ENCODE measurements at places on chromosomes 5 and 9. TPM values are rescaled to one million over a fixed set of nuclear protein-coding genes. Genes with fewer than 3 reads are reported as not detected.

GRCh38 chr5:66633754-66634153, 37.6 kb downstream of the MAST4 start:
- no peak for DNase-seq

DNA sequence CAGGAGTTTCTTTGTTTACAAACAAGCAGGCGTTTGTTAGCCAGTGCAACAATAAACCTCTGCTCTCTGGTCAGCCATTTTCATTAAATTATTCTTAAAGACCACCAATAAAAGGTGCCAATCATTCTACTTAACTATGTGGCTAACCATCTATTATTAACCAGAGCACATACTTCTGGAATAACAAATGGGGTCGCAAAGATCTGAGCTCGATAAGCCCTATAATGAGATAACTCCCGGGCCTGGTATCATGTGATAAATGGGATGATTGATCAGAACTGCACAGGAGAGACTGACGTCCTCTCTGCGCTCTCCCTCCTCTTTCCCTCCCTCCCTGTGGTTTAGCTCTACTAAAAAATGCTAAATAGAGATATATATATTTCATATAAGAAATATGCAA, 488.2 kb downstream of the NTRK2 start:
- DNase-seq = no peak

GRCh38 chr5:77560677-77561263, 68.7 kb upstream of the WDR41 start:
- no peak for DNase-seq

DNA sequence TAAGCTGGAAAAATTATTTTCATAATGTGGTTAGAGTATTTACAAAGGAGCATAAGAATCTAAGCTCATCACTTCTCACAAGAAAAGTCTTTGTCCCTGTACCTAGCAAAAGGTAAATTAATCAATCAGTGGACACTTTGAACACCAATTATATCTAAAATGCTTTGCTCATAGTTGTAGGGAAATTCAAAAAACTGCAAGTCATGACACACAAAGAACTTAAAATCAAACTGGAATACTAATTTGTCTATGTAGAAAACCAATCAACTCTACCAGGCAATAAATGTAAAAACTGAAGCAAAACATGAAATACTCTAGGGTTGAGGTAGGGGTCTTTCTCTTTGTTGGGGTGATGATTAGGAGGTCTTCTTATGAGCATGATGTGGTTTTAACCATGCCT, 135.5 kb downstream of the PRKACG start:
- DNase-seq = no peak

- no peak for DNase-seq
Measured at GRCh38 chr5:174834081-174834480, 109.7 kb downstream of the MSX2 start.

DNA sequence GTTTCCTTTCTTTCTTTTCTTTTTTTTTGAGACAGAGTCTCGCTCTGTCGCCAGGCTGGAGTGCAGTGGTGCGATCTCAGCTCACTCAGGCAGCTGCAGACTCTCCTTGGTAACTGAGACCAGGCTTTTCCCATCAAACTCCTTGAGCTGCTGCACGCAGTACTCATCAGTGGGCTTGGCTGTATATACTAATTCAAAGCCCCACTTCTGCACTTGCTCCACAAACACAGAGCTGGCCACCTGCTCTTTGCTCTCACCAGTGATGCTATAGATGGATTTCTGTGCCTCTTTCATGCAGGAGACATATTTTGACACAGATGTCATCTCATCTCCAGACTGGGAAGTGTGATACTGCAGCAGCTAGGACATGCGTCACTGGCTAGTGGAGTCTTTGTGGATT, 252.7 kb downstream of the AP3B1 start:
- no peak for DNase-seq

GRCh38 chr5:28156981-28157380, 1118.6 kb upstream of the CDH9 start:
- DNase-seq = no peak

DNA sequence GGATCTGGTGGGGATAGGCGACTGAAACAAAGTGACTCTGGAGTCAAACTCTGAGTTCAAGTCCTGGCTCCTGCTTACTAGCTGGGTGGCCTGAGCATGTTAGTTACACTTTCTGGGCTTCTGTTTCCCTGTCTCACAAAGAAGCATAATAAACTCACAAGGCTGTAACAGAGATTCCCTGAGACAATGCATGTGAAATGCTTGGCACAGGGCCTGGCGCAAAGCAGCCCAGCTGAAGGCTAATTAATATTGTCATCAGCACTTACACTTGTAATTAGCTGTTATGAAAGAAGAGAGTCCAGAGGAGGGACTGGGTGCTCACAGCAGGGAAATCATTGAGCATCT, 64.1 kb upstream of the SPOCK1 start:
- DNase-seq = no peak

- no peak for DNase-seq
Measured at GRCh38 chr5:54774281-54775170, 210.9 kb downstream of the ESM1 start.

DNA sequence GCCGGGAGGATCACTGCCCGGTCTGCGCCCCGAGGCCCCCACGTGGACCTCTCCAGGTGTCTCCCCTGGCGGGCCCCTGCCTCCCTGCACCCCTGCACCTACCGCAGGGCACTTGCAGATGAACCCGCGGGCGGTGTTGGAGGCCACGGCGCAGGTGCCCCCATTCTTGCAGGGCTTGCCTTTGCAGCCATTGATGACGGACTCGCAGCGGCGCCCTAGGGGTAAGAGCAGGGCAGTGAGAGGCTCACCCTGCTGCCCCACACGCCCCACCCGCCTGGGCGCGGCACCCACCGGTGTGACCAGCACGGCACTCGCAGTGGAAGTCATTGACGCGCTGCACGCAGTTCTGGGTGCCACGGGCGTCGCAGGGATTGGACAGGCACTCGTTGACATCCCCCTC, 23.6 kb upstream of the SEC16A start:
- no peak for DNase-seq

- DNase-seq = no peak
Measured at GRCh38 chr5:2298781-2299180, 416.1 kb upstream of the IRX4 start.

GRCh38 chr9:78664370-78664769, 367.4 kb downstream of the PSAT1 start:
- no peak for DNase-seq

- no peak for DNase-seq
Measured at GRCh38 chr9:69357030-69357775, 32.2 kb downstream of the ENTREP1 start.

Gene HAVCR1
- 0.31 TPM for total RNA-seq

Gene HACD4
- total RNA-seq = 0.94 TPM

Gene FGF18
- total RNA-seq = 0.62 TPM

Gene PCDHGA11
- 16.4 TPM for total RNA-seq

Gene TMEM232
- total RNA-seq = 19.3 TPM

Gene SLC36A3
- not detected for total RNA-seq

Gene PCDHB12
- total RNA-seq = 14.8 TPM

Gene EPB41L4B
- 3.7 TPM for total RNA-seq

Measured in occipital lobe (tissue), 3 donors.